ENCODE measurements at places on chromosomes 3 and 15.

DNA sequence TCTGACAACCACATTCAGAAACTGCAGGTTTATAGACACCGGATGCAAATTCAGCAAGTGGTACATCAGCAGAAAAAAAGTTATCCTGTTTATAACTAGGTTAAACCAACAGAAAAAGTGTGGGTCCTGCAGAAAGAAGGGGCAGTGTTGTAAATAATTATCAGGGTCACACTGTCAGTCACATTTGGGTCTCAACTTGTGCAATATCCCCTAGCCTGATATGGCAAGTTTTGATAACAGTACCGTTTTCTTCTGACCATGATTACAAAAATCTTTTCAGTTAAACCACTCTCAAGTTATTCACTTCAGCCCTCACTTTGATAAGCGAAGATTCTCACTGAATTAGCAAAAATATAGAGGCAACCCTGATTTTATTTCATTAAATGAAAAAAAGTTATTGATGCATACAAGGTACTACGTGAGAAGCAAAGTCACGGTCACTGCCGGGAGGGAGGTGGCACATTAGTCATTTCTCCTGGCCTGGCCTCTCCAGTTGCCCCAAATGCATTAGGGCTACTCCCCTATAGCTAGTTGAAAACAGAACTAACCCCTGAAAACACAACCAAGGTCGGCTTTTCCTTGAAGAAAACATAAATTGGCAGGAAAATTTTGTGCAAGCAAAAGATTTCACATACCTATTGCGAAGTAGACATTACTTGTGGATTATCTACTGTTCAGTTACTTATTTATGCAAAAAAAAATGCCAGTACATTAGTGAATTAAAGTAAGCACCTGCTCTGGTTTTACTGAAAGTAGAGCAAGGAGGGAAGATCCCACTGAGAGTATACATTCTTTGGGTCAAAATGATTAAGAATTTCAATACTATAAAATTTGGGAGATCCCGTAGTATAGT is 28.6 kb downstream of the IL5RA start:
- DNase-seq = no peak

DNA sequence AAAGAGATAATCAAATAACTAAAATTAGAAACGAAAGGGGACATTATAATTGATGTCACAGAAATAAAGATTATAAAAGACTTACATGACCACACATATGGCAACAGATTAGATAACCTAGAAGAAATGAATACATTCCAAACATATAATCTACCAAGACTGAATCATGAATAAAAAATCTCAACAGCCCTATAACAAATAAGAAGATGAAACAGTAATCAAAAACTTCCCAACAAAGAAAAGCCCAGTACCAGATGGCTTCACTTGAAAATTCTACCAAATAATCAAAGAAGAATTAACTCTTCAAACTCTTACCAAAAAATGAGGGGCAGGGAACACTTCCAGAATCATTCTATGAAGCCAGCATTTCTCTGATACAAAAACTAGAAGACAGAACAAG is 11.8 kb downstream of the TOP2B start:
- DNase-seq = no peak

- DNase-seq = no peak
These were observed 92.7 kb upstream of the OCA2 start for GRCh38 chr15:28191832-28192231.

DNA sequence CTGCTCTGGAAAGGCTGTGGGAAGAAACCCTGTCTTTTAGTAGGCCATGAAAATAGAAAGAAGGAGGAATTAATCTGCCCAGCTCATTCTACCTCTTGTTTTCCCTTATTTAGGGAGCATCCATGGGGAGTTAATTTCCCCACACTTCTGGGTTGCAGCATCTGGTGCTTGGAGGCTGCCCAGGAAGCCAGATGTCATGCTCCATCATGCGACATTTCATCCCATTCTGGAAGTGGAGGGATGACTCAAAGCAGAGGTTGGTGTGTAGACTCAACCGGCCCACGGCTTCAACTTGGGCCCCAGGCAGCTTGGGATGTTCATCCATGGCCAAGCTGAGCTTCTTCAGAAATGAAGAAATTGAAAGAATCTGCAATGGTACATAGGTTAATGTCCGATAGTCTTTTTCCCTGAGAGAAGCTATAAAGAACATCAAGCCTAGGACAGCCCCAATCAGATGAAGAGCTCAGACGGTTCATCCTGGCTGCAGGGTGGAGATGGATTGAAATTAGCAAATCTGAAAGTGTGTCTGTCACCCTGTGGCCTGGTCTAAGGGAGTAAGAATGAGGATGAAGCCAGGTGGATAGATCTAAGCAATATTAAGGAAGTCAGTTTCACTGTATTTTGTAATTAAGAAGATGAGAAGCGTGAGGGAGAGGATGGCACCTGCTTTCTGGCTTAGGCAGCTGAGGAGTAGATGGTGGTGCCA is 24.5 kb upstream of the PROK2 start:
- DNase-seq = no peak

DNA sequence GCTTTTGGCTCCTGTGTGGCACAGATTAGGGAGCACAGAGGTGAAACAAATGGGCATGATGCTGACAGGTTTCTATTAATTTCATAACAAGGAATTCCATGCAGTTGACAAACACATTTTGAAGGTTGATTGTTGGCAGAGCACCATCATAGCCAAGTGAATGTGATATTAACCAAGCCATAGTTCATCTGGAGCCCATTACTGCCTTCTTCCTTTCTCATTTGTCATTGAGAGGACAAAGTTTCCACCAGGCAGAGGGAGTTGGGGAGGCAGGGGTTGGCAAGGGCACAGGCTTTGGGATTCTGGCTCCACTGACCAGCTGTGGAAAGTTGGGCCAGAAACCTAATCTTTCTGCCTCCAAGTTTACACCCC is 325.2 kb downstream of the MFSD1 start:
- DNase-seq = no peak
